ENCODE measurements at places on chromosomes 12 and 14.

DNA sequence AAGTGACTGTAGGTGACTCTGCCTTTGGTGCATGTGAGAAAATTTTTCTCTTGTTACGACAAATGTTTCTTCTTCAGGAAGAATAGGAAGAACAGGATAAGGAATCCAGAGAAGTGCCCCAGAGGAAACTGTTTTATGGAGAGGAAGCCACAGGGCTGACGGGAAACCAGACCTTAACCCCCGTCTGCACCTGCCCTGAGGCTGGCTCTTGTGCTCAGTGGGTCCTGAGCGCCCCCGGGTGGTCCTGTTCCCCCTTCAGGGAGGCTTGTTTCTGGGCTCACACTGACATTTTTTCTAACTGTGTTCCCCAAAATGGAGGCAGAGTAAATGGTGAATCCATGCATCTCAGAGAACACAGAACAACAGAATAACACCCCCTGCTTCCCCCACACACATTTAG lies 691.8 kb downstream of the TMEM121 start:
- no peak for DNase-seq

DNA sequence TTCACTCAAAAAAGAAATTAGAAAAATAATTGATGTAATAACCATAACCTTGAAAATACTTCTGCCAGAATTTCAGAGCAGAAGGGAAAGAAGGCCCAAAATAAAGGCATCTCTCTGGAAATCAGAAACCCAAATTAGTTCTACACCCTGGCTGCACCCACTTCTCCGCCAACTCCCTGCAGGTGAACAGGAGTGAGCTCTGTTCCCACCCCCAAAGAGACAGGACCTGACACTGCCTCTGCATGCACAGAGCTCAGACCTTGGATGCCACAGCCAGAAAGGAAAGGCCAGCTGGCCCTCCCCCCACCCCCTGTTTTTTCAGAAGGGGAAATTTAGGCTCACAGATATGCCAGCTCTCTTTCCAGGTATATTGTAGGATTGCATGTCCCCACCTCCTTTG lies 228.2 kb downstream of the BCL11B start:
- no peak for DNase-seq

DNA sequence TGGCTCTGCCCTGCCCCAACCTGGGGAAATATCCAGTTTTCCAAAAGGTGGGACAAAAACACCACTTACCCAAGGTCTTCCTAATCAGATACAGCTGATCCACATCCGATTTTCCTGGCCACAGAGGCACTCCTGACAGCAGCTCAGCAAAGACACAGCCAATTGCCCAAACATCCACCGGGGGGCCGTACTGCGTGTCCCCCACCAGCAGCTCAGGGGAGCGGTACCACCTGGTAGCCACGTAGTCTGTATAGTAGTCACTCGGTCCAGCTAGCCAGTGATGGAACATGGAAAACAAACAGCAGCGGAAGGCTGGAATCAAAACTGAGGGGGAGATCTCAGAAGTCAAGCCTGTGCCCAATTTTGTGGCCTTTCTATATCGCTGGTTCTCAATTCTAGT lies 28.8 kb downstream of the DMAC2L start:
- DNase-seq: no peak

- DNase-seq: no peak
Measured at GRCh38 chr12:51021694-51022093, 4.5 kb downstream of the SLC11A2 start.

- no peak for DNase-seq
Measured at GRCh38 chr14:104998801-104999200, 13.2 kb downstream of the CLBA1 start.

GRCh38 chr14:104478656-104479055 lies 100.9 kb upstream of the C14orf180 start:
- no peak for DNase-seq

- no peak for DNase-seq
Measured at GRCh38 chr14:79638672-79639266, 572.5 kb downstream of the DIO2 start.

GRCh38 chr14:30808576-30808975 lies 65.8 kb upstream of the COCH start:
- DNase-seq: no peak

GRCh38 chr12:30753233-30753632 lies 1.5 kb downstream of the CAPRIN2 start:
- no peak for DNase-seq

GRCh38 chr14:35687335-35687939 lies 121.7 kb downstream of the RALGAPA1 start:
- DNase-seq: no peak

DNA sequence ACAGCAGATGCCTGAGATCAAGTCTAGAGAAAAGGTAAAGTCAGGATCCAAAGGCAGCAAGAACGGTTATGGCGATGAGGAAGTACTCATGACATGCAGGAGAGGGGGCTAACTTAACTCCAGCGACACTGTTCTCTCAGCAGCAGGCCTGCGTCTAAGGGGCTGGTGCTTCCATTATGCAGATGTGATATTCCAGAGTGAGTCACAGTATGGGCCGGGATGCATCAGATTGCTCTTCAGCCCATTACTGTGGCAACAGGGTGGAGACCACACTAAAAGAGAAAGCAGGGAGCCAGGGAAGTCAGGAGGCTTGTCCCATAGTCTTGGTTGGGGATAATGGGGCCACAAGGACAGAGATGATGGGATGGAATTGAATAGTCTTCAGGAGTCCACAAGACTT lies 151.8 kb upstream of the NTF3 start:
- DNase-seq: no peak

DNA sequence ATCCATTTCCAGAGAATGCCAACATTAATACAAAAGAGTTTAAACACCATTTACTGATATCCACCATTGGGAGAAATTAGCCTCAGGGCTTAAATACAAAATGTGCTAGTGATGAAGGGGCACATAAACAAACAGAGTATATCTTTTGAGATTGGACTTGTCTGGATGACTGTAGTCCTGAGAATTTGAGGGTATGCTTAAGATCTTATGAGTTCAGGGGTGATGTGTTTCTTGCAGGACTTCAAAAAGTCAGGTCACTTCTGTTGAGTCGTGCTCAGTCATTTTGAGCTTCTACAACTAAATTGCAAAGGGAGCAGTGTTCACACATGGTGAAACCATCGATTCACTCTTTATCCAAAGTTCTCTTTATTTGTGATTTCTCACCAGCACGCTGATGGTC lies 425.7 kb downstream of the ATP23 start:
- no peak for DNase-seq

DNA sequence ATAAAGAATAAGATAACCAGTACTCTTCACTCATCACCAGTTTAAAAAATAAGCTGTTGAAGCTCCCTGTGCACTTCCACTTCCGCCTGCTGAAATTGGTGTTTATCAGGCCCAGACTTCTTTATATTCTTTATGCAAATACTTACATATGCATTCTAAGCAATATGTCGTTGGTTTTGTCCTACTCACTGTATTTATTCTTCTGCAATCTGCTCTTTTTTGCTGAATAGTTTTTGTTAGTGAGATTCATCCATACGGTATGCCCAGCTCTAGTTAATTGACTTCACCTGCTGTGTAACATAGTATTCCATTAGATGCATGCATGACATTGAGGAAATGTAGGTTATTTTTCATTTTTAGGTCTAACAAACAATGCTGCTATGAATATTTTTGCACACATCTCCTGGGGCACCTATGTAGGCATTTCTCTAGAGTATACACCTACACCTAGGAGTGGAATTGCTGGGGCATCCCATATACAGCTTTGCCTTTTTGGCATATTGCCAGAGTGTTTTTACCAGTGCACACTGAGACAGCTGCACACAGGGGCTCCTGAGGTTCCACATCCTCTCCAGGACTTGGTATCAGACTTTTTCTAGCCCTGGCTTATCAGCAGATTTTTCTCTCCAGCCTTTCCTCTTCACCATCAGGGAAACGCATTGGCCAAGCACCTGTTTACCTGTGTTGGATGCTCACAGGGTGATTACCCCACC lies 1.0 kb upstream of the NRIP2 start:
- no peak for DNase-seq

DNA sequence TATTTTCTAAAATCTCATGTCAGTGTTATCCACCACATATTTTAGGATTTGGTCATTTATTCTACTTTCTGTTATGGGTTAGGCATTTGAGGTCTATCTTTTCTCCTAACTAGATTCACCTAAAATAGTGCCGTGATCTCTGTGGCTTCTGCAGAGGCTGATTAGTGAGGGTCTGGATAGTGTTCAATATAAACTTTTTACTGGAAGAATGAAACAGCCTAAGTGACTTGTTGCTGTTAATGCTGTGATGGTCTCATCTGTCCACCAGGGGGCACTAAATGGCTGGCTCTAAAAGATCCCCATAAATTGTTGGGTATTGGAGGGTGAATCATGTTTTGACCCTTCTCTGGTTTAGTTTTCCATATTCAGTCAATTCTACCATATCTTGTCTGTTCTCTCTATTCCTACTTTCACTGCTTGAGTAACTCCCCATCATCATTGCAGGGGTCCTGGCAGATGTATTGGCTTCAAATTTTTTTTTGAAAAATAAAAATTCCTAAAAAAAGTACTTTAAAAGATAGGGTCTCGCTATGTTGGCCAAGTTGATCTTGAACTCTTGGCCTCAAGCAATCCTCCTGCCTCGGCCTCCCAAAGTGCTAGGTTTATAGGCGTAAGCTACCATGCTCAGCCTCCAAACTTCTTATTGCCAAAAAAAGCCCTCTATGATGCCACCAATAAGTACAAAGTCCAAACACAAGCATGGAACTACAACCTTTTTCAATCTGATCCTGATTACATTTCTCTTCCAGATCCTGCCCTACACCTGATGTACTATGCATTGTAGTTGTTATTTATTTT lies 6.9 kb downstream of the PABPN1 start:
- no peak for DNase-seq

DNA sequence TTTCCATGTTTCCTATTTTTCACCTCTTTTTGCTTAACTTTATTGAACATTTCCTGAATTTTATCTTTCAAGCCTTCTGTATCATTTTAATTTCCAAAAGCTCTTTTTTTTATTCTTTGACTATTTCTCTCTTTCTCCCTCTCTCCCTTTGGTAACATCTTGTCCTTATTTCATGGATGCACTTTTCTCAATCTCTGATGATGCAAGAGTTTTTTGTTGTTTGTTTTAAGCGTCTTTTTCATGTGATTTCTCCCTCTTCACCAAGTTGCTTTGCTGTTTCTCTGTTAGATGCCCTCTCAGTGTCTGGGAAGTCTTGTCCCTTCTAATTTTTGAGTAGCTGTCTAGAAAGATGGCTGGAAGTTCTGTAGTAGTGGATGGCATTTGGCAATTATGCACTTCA lies 62.6 kb downstream of the ANO6 start:
- DNase-seq: no peak

DNA sequence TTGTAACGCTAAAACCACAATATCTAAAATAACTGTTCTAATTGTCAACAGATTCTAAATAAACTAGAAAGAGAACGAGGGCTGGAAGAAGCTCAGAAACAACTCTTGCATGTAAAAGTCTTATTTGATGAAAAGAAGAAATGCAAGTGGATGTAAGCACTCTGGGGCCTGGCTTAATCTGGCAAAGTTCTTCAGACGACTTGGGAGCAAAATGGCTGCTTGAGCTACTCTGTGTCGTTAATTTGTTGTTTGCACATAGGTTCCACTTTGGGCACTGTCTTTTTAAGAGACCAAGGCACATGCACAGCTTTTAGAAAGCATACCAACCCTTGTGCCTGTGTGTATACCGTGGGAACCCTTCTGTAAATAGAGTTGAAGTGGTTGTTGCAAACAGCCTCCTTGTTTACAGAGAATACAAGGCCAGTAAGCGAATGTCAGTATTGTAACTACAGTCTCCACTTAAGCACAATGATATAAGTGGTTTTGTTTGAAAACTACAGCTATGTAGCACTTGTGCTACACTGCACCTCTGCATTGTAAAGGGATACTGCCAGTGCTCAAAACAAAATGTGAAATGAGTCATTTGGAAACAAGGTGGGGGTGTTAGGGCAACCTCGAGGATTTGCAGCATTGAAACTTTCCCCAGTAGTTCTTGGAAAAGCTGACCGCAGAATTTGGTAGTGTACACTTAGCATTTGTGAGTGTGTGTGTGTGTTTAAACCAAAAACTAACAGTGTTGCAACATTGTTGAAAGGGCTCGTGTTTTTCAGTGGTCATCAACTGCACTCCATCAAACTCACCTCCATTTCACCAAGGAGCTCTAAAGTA lies 154.3 kb downstream of the CEP83 start:
- no peak for DNase-seq

GRCh38 chr14:56087671-56088471 lies 30.3 kb upstream of the PELI2 start:
- DNase-seq: no peak

GRCh38 chr14:54781961-54782750 lies 120.5 kb downstream of the GCH1 start:
- no peak for DNase-seq

- no peak for DNase-seq
Measured at GRCh38 chr12:3317481-3317815, 173.6 kb upstream of the PRMT8 start.

GRCh38 chr14:21086908-21087293 lies 11.6 kb downstream of the ZNF219 start:
- DNase-seq: no peak

GRCh38 chr12:51823875-51824565 lies 24.5 kb downstream of the FIGNL2 start:
- no peak for DNase-seq

Measured in activated T-helper 1 cell treated with anti-CD3 and anti-CD28 coated beads, Interleukin-2, amount 50 U/mL, for 16 hours (primary cell).